Endothelial cell (in vitro differentiated cells): ENCODE measurements at places on chromosomes 5 and 9.

DNA sequence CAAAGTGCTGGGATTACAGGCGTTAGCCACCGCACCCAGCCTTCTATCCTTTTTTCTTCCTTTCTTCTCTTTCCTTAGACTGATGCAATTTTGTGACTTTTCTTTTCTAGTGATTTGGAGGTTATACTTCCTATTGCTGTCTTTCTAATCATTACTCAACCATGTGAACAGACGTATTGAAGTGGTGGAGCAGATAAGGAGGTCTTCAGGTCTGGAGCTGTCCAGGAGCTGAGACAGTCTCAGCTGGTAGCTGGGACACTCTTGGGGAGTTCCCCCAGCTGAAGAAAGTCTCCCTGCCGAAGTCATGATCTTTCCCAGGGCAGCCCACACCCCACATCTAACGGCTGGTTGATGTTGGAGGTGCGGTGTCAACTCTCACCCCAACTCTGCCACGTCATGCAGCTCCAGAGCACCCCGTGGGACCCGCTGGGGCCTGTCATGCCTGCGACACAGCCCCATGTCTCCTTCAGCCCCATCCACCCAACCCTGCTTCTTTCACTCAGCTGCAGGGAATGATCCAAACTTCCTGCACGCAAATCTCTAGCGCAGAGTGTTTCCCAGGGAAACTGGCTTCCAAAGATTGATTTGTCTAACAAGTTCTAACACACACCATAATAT, 41.1 kb downstream of the NSUN2 start:
- DNase-seq: no peak

DNA sequence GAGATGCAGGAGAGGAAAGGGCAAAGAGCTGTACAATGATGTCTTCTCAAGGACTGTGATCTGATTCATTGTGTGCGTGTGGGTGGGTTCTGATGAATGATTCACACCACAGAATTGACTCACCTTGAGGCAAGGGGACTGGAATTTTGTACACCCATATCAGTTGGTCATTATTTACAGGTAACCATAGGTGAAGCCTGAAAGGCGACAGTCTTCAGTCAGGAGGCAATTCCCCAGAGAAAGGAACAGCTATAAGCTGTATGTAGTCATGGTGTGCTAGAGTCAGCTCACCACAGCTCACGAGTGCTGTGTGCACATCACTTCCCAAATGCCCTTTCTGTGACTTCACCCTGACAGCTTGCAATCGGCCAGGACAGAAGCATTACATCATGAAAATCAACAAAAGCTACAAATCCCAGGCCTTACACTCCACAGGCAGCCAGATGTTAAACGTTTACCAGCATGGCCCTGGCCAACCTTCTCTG, 87.6 kb upstream of the RPS23 start:
- DNase-seq: no peak

GRCh38 chr9:859251-859650, 17.8 kb downstream of the DMRT1 start:
- no peak for DNase-seq

DNA sequence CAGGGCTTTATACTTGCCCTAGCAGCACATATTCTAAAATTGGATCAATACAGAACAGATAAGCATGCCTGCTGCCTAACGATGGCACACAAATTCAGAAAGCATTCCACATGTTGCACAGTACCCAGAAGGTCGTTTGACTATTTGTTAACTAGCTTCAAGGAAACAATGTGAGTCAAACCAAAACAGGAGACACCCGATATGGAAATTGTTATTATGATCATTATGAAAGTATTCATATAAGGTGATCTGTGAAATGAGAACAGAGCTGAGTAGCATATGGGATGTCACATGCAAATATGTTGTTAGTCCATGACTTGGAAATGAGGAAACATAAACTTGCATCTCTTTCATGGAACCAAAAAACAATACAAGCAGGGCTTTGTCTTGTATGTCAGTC, 56.3 kb upstream of the BICD2 start:
- DNase-seq: no peak

DNA sequence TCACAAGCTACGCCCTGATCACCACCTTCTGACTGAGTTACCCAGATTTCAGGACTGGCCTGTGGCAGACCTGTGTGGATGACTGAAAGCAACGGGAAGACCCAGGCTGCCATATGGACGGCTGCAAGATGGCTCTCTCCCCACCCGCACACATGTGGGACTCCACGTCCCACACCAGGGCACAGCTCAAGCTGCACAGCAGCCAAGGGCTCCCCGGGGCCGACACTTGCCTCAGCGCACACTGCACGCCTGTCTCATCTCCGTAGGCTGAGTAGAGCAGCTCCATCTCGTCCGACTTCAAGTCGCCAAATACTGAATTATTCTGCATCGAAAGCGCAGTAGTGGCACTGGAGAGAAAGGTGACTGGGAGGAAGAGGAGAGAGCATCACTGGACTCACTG, 14.5 kb downstream of the BRD9 start:
- no peak for DNase-seq

DNA sequence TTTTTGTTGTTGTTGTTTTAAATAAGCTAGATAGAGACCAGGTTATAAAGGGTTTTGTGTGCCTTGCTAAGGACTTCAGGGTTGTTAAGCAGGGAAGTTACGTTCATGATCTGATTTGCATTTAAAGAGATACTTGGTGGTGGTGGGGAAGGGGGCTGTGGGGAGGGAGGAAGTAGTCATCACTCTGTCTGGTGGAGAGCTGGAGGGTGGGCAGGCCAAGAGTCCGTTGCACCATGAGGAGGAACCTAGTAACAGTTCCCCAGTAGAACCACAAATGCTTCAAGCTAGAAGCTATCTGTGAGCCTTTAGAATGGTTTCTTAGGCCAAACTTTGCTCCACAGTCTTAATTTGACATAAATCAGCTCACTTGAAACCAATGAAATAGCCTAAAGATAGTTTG, 18.7 kb upstream of the ROPN1L start:
- DNase-seq: no peak

DNA sequence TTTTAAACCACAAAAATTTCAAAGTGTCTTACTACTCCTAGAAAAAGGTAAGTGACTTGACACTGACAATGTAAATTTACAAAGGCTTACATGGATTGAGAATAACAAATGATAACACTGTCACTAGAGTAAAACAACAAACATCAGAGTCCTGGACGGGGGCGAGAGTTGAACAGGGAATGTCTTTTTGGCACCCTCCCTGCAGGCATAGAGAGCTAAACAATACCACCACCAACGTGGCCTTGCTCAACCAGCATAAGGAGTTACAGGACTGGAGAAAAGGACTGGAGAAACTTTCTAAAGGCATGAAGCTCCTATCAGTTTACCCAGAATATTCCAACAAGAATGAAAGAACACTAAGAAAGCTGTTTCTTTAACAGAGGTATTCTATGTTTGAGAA, 55.3 kb downstream of the PTBP3 start:
- DNase-seq: no peak

- DNase-seq: no peak
These were observed 10.7 kb downstream of the LMX1B start for GRCh38 chr9:126624479-126624826.
